ENCODE measurements at places on chromosomes 11 and 22. TPM values are rescaled to one million over a fixed set of nuclear protein-coding genes. Genes with fewer than 3 reads are reported as not detected.

MRGPRE gene
- total RNA-seq, result not detected

ANKK1 gene
- not detected for total RNA-seq

GRCh38 chr11:66366844-66367477 lies 4.6 kb downstream of the SLC29A2 start:
- H3K27ac ChIP-seq, result no peak overlapping the region
- no peaks in the 10 kb centered on the region for H3K27me3 ChIP-seq
- H3K36me3 ChIP-seq, result peaks cover 35% of the 10 kb centered on the region
- no peak for DNase-seq

GRCh38 chr11:32830413-32830738 lies 649 bp downstream of the PRRG4 start:
- H3K4me3 ChIP-seq, result peak overlapping the region; percentile 85
- H3K27me3 ChIP-seq, result no peaks in the 10 kb centered on the region
- peaks cover 28% of the 10 kb centered on the region for H3K4me1 ChIP-seq
- H3K36me3 ChIP-seq, result peaks cover 3% of the 10 kb centered on the region

ART5 gene
- total RNA-seq, result not detected

DNA sequence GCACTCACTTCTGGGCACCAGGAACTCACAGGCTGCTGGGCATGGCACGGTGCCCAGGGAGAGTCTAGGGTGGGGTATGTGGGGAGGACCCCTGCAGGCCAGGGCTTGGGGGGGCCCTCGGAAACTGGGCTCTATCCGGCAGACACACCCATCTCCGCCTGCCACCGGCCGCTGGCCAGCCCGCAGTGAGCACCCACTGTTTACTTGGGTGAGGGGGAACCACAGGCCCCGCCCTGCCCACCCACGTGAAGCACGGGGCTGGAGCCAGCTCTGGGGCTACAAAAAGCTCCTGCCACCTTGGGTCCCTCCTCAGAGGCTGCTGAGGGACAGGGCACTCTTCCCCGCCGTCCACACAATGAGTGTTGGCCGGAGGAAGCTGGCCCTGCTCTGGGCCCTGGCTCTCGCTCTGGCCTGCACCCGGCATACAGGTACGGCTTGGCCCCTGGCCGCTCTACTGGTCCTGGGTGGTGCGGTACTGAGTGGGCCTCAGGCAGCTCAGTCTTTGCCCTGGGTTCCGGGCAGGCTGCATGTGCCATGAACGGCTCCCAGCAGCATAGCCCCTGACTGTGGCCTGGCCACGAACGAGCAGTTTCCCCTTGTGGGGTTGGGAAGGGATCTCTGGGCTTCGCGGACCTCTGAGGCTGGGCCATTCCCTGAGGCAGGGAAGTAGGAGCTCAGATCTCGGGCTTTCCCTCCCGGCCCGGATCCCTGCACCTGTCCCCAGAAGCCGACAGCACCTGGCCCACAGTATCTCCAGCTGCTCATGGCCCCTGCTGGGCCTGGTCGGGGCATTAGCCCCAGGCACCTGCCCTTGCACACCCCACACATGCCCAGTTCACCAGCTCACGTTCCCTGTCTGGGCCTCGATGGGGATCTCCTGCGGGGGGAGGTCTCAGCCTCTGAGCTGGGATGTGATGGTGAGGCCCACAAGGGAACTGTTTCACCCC lies at the start of gene MUC5AC:
MUC5AC (plus strand) TSS at position 309 of the 947 bp plus-strand sequence; CDS start at position 356, 47 bp downstream.
- DNase-seq, result no peak
- H3K27ac ChIP-seq, result no peak within 1 kb of the TSS
- peaks cover 15% of the 10 kb centered on the region for H3K4me1 ChIP-seq
- no peak within 1 kb of the TSS for H3K4me3 ChIP-seq
